ENCODE measurements at places on chromosomes 1 and 21.
A peak's percentile ranks its signal among the peaks of the same experiment; 100 is the strongest.

DNA sequence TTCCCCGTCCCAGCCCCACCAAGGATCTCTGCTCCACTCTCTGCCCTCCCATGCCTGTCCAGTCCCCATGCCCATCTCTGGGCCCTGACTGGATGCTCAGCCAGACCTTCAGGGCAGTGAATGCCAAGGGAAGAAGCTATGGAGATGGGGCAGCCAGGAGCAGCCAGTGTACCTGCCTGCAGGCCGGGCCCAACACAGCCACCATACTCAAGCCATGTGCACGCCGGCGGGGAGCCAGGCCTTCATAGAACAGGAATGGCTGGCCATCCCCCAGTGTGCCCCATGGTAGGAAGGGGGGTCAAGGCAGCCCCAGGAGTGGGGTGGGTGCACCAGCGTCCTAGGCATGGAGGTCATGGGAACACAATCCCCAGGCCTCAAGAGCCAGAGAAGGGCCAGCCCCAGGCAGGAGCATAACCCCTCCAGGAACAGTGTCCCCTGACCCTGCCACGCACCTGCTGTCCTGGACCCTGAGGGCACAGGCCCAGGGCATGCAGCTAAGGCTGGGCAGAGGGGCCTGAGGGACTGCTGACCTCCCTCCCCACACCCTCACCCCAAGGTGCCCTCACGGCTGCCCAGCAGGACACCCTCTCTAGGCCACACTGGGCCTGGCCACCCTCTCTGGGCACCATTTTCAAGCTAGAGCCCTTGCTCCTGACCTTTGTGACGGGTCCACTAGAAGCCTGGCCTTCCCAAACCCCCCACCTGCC lies 20.3 kb upstream of the ARF1 start:
- DNase-seq: no peak

GRCh38 chr1:82593561-82593960 lies 792.8 kb downstream of the ADGRL2 start:
- no peak for DNase-seq

- no peak for DNase-seq
Observed at GRCh38 chr1:157975228-157975950, 18.1 kb upstream of the KIRREL1 start.

GRCh38 chr21:46111857-46112724 lies 14.2 kb downstream of the COL6A2 start:
- DNase-seq: no peak

DNA sequence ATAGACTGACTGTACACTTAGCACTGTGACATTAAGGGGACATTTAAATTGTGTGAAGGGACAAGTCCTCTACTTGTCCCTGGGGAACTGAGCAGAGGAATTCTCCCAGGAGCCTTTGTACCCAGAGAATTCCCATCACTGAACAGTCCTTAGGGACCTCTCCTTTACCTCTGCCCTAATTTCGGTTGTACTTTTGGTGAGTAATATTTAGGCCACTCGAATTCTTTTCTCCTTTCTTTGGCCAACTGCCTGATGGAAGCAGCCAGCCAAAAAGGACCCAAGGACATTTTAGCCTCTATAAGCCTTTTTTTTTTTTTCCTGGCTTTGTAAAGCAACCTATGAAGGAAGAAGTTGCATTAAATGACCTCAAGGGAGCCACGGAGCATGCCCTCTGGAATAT lies 71.5 kb downstream of the NR5A2 start:
- DNase-seq: no peak

DNA sequence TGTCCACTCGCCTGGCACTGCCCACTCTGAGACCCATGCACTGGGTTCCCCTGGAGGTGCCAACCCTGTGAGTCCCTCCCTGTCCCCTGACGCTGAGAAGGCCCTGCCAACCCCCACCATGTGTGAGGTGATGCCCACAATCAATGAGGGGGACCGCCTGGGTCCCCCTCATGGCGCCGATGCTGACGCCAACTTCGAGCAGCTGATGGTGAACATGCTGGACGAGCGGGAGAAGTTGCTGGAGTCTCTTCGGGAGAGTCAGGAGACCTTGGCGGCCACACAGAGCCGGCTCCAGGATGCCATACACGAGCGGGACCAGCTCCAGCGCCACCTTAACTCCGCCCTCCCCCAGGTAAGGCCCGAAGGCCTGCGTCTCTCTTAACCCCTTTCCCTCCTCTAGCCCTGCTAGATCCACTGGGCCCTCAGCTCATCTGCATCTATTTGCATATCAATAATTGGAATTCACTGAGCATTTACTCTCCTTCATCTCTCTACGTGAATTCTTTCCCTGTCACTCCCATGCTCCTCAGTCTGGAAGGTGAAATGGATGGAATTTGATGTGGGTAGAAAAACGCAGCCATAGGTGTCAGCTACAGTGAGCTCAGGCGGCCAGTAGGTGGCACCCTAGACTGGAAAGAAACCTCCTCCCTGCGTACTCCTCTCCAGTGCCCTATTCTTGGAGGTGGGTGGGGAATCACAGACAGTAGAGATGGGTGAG lies 12.8 kb downstream of the PPFIA4 start:
- peak; percentile 15 for DNase-seq

GRCh38 chr1:206479183-206480125 lies 9.2 kb downstream of the IKBKE start:
- DNase-seq: peak; percentile 34

GRCh38 chr1:214377485-214377884 lies 96.5 kb downstream of the SMYD2 start:
- no peak for DNase-seq

GRCh38 chr1:22177354-22178003 lies 34.6 kb upstream of the WNT4 start:
- DNase-seq: no peak

- no peak for DNase-seq
Observed at GRCh38 chr21:26473471-26473870, 99.6 kb downstream of the CYYR1 start.

DNA sequence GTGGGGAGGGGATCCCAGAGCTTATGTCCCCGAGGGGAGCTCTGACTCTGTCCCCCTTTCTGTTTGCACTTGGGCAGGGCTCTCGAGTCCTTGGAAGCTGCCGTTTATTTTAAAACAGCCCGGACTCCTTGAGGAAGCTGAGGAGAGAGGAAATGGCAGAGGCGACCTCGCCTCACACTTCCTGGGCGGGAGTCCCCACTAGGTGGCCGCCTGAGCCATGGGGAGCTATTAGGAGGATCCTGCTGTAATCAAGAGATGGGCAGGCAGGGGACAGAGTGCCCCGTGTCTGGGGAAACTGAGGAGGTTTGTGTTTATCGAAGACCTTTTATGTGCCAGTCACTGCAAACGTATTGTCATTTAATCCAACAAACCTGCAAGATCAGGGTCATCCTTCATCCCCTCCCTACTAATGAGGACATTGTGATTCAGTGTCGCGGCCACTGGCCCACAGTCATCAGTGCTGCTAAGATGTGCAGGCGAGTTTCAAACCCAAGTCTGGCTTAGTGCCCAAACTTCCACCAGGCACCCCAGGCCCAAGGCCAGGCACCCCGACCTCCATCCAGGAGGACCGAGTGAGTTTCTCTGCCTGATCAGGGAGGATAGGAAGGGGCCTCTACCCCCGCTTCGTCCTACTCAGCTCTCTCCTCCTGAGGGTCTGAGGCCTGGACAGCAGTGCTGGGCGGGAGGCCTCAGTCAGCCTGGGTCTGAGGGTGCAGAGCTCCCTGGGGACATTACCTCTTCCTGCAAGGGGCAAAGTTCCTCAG lies 316.9 kb upstream of the VAMP3 start:
- DNase-seq: no peak

- peak; percentile 54 for DNase-seq
Observed at GRCh38 chr1:156480411-156481192, 20.0 kb downstream of the MEF2D start.

DNA sequence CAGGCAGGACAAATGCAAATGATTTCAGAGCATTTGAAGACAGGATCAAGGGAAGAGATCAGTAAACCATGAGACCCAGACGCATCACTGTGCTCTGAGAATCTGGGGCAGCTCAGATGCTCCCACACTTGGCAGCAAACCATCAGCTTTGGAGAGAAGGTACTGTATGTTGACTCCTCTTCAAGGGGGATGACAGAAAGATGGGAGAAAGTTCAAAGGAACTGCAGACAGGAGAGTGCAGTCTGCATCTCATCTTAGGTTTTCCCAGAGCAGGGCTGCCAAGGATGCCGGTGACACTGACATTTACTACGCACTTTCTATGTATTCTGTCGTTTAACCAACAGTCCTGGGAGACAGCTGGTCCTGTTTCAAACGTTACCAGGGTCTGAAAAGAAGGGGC lies 35.8 kb downstream of the OLFML2B start:
- DNase-seq: no peak

GRCh38 chr1:64263335-64263734 lies 59.9 kb downstream of the UBE2U start:
- DNase-seq: no peak

GRCh38 chr1:65114322-65114721 lies 33.7 kb upstream of the AK4 start:
- no peak for DNase-seq

GRCh38 chr1:170806961-170807360 lies 128.4 kb upstream of the MROH9 start:
- no peak for DNase-seq

DNA sequence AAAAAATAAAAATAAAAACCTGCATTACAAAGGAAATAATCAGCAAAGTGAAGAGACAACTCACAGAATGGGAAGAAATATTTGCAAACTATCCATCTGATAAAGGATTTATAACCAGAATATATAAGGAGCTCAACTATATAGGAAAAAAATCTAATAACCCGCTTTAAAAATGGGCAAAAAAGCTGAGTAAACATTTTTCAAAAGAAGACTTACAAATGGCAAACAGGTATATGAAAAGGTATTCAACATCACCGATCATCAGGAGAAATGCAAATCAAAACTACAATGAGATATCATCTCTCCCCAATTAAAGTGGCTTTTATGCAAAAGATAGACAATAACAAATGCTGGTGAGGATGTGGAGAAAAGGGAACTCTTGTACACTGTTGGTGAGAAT lies 3.8 kb upstream of the GNG5 start:
- DNase-seq: no peak

GRCh38 chr21:31744182-31744800 lies 12.4 kb upstream of the SCAF4 start:
- DNase-seq: no peak

DNA sequence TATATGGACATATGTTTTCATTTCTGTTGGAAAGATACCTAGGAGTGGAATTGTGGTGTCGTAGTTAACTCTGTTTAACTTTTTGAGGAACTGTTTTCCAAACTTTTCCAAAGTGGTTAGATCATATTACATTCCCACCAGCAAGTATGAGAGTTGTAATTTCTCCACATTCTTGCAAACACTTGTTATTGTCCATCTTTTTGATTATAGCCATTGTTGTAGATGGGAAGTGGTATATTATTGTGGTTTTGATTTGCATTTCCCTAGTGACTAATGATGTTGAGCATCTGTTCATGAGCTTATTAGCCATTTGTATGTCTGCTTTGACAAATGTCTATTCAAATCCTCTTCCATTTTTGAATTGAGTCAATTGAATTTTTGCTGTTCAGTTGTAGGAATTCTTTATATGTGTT lies 19.8 kb downstream of the CAMTA1 start:
- DNase-seq: no peak

DNA sequence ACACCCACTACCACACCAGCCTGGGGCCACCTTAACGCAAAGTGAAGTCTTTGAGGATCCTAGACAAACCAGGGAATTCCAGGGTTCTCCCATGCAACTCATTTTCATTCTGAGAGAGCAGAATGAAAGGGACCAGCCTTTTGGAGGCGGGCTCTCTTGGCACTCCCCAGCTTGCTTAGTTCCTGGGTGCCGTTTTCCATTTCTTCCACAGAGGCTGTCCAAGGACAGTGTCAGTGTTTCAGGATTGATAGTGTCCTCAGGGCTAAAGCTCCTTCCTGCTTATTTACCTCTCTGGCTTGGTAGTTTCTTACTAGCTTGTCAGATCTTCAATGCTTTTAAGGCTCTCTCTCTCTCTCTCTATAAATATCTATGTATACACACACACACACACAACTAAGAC lies 30.1 kb upstream of the GNG4 start:
- DNase-seq: no peak

- no peak for DNase-seq
Observed at GRCh38 chr1:225963735-225964530, 22.9 kb upstream of the LEFTY2 start.

DNA sequence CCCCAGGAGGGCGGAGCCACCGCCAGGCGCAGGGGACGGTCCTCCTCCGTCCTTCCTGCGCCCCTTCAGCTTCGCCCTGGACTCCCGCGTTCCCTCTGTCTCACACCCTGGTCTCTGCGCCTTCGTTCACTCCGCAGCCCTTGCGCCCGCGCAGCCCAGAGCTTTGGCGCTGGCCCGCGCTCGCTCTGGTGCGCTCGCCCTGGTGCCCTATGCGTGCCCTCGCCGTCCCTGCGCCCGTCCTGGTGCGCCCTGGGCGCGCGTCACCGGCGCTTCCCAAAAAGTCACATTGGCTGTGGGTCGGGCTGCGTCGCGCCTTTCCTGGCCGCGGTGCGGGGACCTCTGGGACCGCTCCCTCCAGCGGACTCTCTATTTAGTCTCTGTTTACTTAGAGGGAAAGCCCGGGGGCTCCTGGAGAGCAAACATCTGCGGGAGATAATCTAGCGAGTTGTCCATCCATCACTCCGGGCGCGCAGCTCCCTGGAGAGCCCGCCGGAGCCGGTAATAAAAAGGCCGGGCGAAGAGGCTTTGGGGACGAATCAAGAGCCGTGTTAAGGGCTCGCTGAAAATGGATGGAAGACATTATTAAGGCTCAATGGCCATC lies 178.6 kb downstream of the PRDM16 start:
- DNase-seq: no peak

GRCh38 chr21:40054403-40054802 lies 187.2 kb downstream of the PCP4 start:
- no peak for DNase-seq

DNA sequence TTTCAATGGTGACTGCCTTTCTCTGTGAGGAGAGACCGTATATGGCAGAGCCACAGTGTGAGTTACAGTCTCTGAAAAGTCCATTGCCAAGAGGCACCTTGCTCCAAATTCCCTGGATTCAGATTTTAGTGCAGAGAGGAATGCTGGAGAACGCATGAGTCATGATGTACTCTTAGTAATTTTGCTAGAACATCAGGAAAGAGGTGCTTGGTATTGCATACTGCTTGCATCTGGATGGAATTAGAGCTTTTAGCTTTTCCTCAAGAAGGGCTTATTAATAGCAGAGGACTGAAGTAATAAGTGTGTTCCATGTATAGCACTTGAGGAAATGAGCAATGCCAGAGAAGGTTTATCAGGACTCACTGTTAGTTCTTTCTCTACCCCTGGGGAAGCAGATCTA lies 40.5 kb upstream of the AKT3 start:
- no peak for DNase-seq

GRCh38 chr1:214022229-214022791 lies 34.5 kb downstream of the PROX1 start:
- no peak for DNase-seq

DNA sequence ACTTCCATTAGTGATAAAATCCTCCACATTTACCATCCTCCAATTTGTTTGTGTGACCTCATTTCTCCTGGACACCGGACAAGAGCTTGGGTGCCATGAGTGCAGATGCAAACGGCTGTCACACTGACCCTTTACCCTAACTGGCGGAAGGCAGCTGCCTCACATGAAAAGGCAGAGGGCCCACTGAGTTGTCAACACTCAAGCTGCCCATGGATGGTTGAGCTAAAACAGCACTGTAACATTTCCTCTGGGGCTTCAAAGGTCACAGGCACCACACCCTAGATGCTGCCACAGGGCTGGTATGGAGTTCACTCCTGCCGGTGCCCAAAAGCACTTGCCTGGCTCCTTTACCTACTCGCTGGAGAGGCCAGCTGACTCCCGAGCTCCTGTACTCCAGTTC lies 653.4 kb downstream of the KCNT2 start:
- no peak for DNase-seq

GRCh38 chr1:96075704-96076455 lies 645.7 kb upstream of the PTBP2 start:
- no peak for DNase-seq

GRCh38 chr1:235513495-235514366 lies 9.5 kb upstream of the B3GALNT2 start:
- DNase-seq: no peak

All from activated naive CD4-positive, alpha-beta T cell (primary cell).